ENCODE measurements at places on chromosomes 13 and 19. TPM values are rescaled to one million over a fixed set of nuclear protein-coding genes. Genes with fewer than 3 reads are reported as not detected.

Gene ZNF100
- total RNA-seq, result 19.8 TPM

Gene SHISA2
- total RNA-seq, result 10.0 TPM

Gene OLFM2
- total RNA-seq, result 38.6 TPM

Gene UBE2L5
- total RNA-seq, result not detected

Gene DCLK1
- total RNA-seq, result 47.1 TPM

Gene PPM1N
- 0.48 TPM for total RNA-seq

Gene FCER2
- not detected for total RNA-seq

Gene NXNL1
- total RNA-seq, result not detected

Gene ZNF792
- total RNA-seq, result 5.8 TPM

Gene ZNF541
- not detected for total RNA-seq

Gene PSG3
- not detected for total RNA-seq

Gene CSNK1G2
- 71.6 TPM for total RNA-seq

Gene VSTM1
- total RNA-seq, result not detected

Gene ZNF525
- 31.3 TPM for total RNA-seq

Gene HIPK4
- not detected for total RNA-seq

Gene CYP4F11
- total RNA-seq, result not detected

Gene KCNC3
- 9.5 TPM for total RNA-seq

Gene DACH1
- total RNA-seq, result 21.2 TPM

Gene TMIGD2
- total RNA-seq, result not detected

Gene KLK1
- total RNA-seq, result 1.5 TPM

Gene SIGLEC10
- not detected for total RNA-seq

Data from type B pancreatic cell (in vitro differentiated cells).